WTC11 (cell line): ENCODE measurements at places on chromosomes 2 and 18. TPM values are rescaled to one million over a fixed set of nuclear protein-coding genes. Genes with fewer than 3 reads are reported as not detected.

DNA sequence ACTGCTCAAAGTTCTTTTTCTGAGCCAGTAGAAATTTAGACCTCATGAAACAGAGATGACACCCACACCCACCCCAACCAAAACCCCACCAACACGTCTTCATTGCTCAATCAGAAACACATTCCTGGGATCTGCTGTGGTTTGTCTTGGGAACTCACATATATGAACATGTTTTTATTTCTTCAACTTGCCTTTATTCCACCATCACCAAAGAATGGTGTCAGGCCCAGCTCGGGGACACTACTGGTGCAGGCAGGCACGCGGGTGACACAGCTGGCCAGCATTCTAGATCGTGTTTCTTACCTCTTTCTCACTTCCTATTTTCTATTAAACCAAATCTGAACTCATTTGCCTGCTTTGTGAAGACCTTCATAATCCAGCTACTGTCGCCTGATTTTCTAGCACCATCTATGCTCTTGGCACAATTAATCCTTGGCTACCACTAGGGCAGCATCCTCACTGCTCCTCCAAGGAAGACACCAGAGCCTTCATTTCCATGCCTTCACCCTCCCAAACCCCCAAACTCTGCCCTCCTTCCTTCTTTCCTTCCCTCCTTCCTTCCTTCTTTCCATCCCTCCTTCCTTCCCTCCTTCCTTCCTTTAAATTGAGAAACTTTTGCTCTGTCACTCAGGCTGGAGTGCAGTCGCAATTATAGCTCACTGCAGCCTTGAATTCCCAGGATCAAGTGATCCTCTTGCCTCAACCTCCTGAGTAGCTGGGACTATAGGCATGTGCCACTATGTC lies 157.1 kb downstream of the BCL2 start:
- DNase-seq: no peak
- no peaks in the 10 kb centered on the region for H3K36me3 ChIP-seq
- H3K4me3 ChIP-seq: no peak overlapping the region
- H3K4me1 ChIP-seq: peaks cover 22% of the 10 kb centered on the region
- no peaks in the 10 kb centered on the region for H3K27me3 ChIP-seq

GRCh38 chr2:220877491-220877890 lies 694.6 kb downstream of the EPHA4 start:
- no peak overlapping the region for H3K27ac ChIP-seq
- no peaks in the 10 kb centered on the region for H3K36me3 ChIP-seq
- no peak overlapping the region for H3K4me3 ChIP-seq
- H3K4me1 ChIP-seq: no peaks in the 10 kb centered on the region

The GAL3ST2 gene
- 0.73 to 0.98 TPM (median 0.78 TPM) in 3 replicates for total RNA-seq

DNA sequence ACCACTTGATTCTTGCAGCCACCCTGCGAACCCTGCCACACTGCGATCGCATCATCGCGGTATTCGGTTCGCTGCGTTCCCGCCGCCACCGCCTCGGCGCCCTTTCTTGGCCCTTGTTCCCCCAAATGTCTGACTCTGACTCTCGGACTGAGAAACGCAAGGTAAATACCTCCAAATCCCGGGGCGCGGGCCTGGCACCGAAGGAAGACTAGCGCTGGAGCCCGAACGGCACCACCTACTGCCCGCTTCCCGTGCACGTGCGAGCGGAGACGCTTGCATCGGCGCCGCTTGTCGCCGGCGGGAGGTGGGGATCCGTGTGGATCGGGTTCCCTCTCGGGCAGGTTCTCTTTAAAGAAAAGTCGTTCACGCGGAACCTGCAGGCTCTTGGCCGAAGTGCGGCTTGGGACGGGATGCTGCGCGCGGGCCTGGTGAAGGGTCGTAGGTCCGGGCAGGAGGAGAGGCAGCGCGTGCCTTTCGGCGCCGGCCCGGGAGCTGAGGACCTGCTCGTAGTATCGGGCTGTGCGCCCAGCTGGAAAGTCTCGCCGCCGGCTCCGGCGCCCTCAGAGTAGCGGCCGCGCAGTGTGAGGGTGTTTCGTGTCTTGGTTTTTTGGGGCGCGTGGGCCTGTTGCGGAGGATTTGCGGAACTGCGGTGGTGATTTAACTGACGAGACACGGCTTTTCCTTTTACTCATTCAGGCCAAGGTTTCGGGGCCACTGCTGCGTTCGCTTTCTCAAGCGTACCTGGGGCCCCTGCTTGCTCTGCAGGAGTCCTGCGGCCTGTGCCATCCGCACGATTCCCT lies 514 bp downstream of the BCL2L11 start:
- peak overlapping the region; percentile 84 for H3K4me3 ChIP-seq
- DNase-seq: peak; percentile 48
- peaks cover 39% of the 10 kb centered on the region for H3K4me1 ChIP-seq

- H3K4me1 ChIP-seq: peaks cover 11% of the 10 kb centered on the region
- H3K36me3 ChIP-seq: peaks cover 14% of the 10 kb centered on the region
- DNase-seq: no peak
- H3K27ac ChIP-seq: no peak overlapping the region
- H3K4me3 ChIP-seq: no peak overlapping the region
- peaks cover 15% of the 10 kb centered on the region for H3K27me3 ChIP-seq
Measured at GRCh38 chr2:236184701-236185100, 16.5 kb upstream of the GBX2 start.

The GAREM2 gene
- 17.4 to 18.9 TPM (median 17.6 TPM) in 3 replicates for total RNA-seq

DNA sequence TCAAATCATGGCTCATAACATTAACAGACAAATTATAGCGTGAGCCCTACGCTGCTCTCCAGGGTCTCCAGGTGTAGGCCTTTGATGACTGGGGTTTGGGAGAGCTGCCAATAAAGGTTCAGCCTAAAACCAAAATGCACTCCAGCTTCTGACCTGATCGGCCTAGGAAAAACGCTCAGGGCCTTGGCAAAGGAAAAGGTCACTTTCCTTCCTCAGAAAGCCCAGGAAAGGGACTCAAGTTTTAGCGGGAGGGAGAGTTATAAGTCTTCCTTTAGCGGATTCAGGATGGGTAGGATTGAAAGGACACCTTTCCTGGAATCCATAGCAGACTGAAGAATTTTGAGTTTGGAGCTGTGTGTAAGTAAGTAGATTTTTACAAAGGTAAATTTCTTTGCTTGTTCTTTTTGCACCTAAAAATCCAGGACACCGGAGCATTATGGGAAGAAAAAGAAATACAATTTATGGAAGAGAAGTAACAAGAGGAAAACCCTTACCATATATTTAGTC lies 8.8 kb downstream of the EVX2 start:
- peaks cover 100% of the 10 kb centered on the region for H3K27me3 ChIP-seq
- peaks cover 33% of the 10 kb centered on the region for H3K4me1 ChIP-seq
- no peak overlapping the region for H3K27ac ChIP-seq
- peak overlapping the region; percentile 36 for H3K4me3 ChIP-seq

The CYTIP gene
- total RNA-seq: 0.66 to 1.2 TPM (median 0.89 TPM) in 3 replicates

DNA sequence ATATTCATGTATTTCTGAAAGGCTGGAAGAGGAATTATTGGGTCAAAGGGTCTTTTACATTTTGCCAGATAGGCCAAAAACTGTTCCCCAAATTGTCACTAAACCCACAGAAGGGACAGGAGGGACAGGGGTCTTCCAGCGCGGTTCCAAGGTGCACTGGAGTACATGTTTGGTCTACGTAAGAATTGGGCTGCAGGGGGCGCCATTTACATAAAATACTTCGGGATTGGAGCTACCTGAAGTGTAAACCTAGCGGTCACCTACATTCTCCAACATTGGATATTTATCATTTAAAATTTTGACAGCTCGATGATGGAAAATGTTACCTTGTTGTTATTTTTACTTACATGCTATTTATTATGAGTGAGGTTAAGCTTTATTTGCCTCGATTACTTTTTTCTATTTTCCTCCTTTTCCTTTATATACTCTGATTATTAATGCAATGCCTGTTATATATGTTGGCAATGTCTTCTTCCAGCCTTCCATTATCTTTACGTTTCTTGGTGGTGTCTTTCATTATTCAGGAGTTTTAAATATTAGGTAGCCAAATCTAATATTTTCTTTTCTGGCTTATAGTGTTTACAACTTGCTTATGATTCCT lies 43.0 kb upstream of the RAB6C start:
- peaks cover 20% of the 10 kb centered on the region for H3K27me3 ChIP-seq
- peaks cover 22% of the 10 kb centered on the region for H3K4me1 ChIP-seq
- peak; percentile 77 for DNase-seq
- no peak overlapping the region for H3K27ac ChIP-seq
- no peaks in the 10 kb centered on the region for H3K36me3 ChIP-seq
- no peak overlapping the region for H3K4me3 ChIP-seq

The CDH2 gene
- 15.9 to 17.3 TPM (median 16.9 TPM) in 3 replicates for total RNA-seq

- H3K4me1 ChIP-seq: no peaks in the 10 kb centered on the region
- no peak overlapping the region for H3K27ac ChIP-seq
- H3K36me3 ChIP-seq: peaks cover 89% of the 10 kb centered on the region
- no peak overlapping the region for H3K4me3 ChIP-seq
- H3K27me3 ChIP-seq: no peaks in the 10 kb centered on the region
Measured at GRCh38 chr18:13103366-13103765, 112.2 kb downstream of the CEP192 start.

DNA sequence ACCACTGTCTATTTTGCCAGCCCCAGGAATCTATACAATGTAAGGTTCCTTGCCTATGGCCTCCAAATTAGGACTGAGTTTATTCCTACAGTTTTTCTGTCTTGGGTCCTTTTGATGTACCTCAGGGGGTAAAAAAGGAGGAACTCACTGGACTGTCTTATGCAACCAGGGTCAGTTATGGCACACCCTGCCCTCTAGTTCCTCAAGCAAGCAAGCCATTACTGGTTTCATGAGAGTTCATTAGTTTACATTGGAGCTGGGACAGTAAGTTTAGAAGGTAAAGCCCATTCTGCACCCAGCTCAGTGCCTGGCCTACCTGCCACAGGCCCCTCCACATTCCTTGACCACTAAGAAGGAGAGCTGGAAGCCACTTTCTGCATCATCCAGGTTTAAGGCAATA lies 68.7 kb upstream of the WIPF1 start:
- DNase-seq: no peak
- H3K27me3 ChIP-seq: peaks cover 2% of the 10 kb centered on the region; the same call in 1 of the 2 replicates
- H3K4me3 ChIP-seq: no peak overlapping the region
- no peak overlapping the region for H3K27ac ChIP-seq
- peaks cover 10% of the 10 kb centered on the region for H3K36me3 ChIP-seq

The DUSP19 gene
- total RNA-seq: 3.4 to 3.9 TPM (median 3.5 TPM) in 3 replicates

- H3K27me3 ChIP-seq: no peaks in the 10 kb centered on the region
- H3K4me3 ChIP-seq: no peak overlapping the region
- peaks cover 8% of the 10 kb centered on the region for H3K36me3 ChIP-seq
- no peaks in the 10 kb centered on the region for H3K4me1 ChIP-seq
- no peak for DNase-seq
Measured at GRCh38 chr2:144086965-144087364, 433.0 kb downstream of the ZEB2 start.

DNA sequence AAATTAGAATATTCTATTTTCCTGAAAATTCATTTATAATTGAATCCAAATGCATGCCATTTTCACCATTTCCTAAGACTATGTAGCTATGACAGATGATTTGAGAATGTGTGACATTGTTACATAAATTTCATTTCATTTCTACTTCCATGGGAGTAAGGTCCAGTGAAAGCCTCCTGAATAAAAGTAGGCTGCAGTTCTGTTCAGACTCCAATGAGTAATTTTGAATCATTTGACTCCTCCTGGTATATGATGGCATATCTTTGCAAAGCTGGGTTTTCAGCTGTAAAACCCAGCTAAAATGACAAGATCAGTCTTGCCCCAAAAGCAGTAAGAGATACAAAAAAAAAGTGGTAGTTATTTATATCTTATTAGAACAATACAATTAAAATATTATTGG lies 101.0 kb upstream of the DNAJC10 start:
- no peak for DNase-seq
- peaks cover 14% of the 10 kb centered on the region for H3K4me1 ChIP-seq
- H3K4me3 ChIP-seq: no peak overlapping the region
- H3K27ac ChIP-seq: no peak overlapping the region

- no peak for DNase-seq
- H3K4me3 ChIP-seq: no peak overlapping the region
- peaks cover 3% of the 10 kb centered on the region; the same call in 1 of the 2 replicates for H3K4me1 ChIP-seq
- no peak overlapping the region for H3K27ac ChIP-seq
Measured at GRCh38 chr2:3039188-3040065, 338.2 kb downstream of the EIPR1 start.

GRCh38 chr2:211745295-211746097 lies 793.1 kb downstream of the ERBB4 start:
- DNase-seq: peak; percentile 61
- H3K4me1 ChIP-seq: peaks cover 9% of the 10 kb centered on the region
- H3K27ac ChIP-seq: no peak overlapping the region

DNA sequence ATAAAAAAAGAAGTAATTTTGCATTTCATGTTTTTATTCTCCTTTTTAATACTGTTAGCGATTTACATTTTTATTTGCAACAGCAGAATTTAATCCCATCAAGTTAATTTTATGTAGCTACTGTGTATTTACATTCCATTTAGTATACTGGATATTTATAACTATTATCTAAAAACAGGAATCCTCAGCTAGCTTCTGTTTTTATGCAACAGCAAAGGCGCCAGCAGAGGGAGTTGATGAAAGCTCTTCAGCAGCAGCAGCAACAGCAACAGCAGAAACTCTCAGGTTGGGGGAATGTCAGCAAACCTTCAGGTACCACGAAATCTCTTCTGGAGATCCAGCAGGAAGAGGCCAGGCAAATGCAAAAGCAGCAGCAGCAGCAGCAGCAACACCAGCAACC lies 26.2 kb upstream of the SNORC start:
- peaks cover 65% of the 10 kb centered on the region for H3K36me3 ChIP-seq
- H3K27ac ChIP-seq: no peak overlapping the region
- H3K4me3 ChIP-seq: no peak overlapping the region
- DNase-seq: no peak

- H3K27ac ChIP-seq: no peak overlapping the region
- H3K4me3 ChIP-seq: no peak overlapping the region
- peaks cover 12% of the 10 kb centered on the region; the same call in 1 of the 2 replicates for H3K36me3 ChIP-seq
- no peaks in the 10 kb centered on the region for H3K4me1 ChIP-seq
Measured at GRCh38 chr2:239459056-239459455, 58.2 kb upstream of the HDAC4 start.

GRCh38 chr2:223747392-223748042 lies 89.9 kb downstream of the AP1S3 start:
- no peaks in the 10 kb centered on the region for H3K27me3 ChIP-seq
- DNase-seq: no peak

DNA sequence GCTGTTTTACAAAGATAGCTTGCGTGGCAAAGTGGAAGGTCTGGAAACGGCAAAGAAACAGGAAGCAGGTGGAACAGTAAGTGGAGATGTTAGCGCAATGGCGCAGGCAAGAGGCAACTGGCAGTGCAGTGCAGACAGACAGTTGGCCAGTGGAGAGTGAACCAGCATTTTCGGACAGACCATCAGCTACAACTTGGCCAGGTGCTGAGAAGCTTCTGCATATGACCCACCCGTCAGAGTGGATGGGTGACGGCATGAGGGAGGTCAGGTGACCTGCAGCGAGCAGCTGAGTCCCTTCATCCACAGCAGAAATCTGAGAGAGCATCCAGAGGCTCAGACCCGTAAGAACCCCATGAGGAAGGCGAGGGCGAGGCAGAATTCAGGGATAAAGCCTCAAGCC lies 33.8 kb downstream of the NPC1 start:
- no peak for DNase-seq
- H3K27me3 ChIP-seq: no peaks in the 10 kb centered on the region
- no peak overlapping the region for H3K4me3 ChIP-seq
- no peaks in the 10 kb centered on the region for H3K4me1 ChIP-seq

GRCh38 chr2:59919579-59919978 lies 633.9 kb downstream of the BCL11A start:
- DNase-seq: no peak
- H3K27me3 ChIP-seq: no peaks in the 10 kb centered on the region; the same call in 1 of the 2 replicates
- no peak overlapping the region for H3K27ac ChIP-seq
